ENCODE measurements at places on chromosomes 4 and X. TPM values are rescaled to one million over a fixed set of nuclear protein-coding genes. Genes with fewer than 3 reads are reported as not detected.

Gene N4BP2
- 52.2 TPM for total RNA-seq

DNA sequence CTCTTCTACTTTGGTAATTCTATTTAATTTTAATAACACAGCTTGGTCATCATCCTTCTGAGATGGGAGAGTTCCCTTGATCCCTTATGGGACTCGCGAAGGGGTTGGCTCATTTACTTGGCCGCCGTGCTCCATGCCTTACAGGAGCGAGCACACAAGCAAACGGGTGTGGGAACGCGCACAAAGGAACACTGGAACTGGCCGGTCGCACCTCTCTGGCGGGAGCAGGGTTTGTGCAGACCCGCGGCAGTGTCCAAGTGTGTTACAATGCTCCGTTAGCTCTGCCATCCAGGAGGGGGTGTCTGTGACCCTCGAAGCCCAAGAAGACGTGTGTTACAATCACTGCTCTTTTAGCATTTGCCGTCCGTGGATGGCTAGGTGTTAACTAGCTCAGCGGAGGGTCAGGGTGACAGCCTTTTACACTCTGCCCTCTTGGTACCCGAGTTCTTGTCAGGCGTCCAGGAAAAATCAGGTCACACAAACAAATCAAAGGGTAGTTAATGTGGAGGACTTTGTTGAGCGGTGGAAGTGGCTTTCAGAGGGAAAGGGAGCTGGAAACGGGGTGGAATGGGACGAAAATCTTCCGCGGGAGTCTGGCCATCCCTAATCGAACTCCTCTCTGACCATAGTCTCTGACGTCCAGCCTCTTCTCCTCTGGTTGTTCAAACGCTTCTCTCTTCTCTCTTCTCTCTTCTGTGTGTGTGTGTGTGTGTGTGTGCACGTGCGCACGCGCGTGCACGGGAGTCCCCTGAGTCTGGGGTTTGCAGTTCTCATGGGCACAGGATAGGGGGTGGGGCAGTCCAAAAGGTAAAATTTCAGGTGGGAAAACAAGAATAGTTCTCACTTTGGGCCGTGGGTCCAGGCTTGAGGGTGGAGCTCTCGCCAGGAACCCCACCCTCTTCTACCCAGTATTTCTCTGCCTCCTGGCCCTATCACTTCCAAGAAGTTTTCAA, 76.3 kb downstream of the SLC10A7 start:
- H3K4me1 ChIP-seq: no peaks in the 10 kb centered on the region
- H3K27me3 ChIP-seq: no peaks in the 10 kb centered on the region
- H3K4me3 ChIP-seq: no peak overlapping the region
- DNase-seq: no peak

DNA sequence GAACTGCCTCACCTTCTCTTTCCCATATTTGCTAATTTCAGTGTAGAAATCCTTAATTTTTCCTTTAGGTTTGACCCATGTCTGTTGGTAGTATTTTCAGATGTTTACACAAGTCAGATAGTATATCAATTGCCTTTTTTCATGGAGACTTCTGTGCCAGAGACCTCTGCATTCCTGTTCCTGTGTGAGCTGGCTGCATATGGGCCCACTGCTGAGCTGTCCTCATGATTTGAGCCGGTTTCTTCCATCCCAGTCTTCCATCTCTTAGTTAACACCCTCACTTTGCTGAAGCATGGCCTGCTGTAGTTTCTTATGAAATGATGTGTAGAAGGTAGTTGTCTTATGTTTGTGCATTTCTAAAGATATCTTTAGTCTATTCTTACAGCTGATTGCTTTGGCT, 40.0 kb downstream of the CDS1 start:
- H3K4me1 ChIP-seq: no peaks in the 10 kb centered on the region
- no peaks in the 10 kb centered on the region for H3K36me3 ChIP-seq
- no peak for DNase-seq
- no peaks in the 10 kb centered on the region for H3K27me3 ChIP-seq
- no peak overlapping the region for H3K4me3 ChIP-seq
- H3K27ac ChIP-seq: no peak overlapping the region

Gene PCDH7
- total RNA-seq: 67.6 TPM

DNA sequence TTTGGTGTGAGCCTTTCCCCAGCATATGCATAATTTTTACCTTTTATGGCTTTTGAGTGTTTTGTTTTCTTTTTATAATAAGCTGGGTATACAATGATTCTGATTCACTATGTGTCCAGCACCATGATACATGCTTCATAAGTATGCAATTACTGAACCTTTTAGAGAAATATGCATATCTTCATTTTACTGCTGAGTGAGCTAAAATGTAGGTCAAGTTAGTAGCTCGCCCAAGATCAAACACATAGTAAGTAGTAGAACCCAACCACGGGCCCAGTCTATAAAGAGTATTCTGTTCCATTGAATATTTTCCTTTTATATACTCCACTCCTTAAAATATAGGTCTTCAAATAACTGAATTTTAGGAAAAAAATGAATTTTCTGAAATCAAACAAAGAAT, 362.4 kb upstream of the HTR2C start:
- H3K27ac ChIP-seq: no peak overlapping the region
- DNase-seq: no peak
- no peaks in the 10 kb centered on the region for H3K4me1 ChIP-seq
- H3K36me3 ChIP-seq: no peaks in the 10 kb centered on the region
- H3K27me3 ChIP-seq: no peaks in the 10 kb centered on the region

- peaks cover 9% of the 10 kb centered on the region for H3K36me3 ChIP-seq
- DNase-seq: no peak
- H3K4me1 ChIP-seq: no peaks in the 10 kb centered on the region
- H3K27ac ChIP-seq: no peak overlapping the region
- H3K27me3 ChIP-seq: no peaks in the 10 kb centered on the region
Observed at GRCh38 chr4:183638436-183638835, 20.5 kb downstream of the RWDD4 start.

All from spinal cord (tissue), 10 donors.